ENCODE measurements at places on chromosomes 2 and 18.

DNA sequence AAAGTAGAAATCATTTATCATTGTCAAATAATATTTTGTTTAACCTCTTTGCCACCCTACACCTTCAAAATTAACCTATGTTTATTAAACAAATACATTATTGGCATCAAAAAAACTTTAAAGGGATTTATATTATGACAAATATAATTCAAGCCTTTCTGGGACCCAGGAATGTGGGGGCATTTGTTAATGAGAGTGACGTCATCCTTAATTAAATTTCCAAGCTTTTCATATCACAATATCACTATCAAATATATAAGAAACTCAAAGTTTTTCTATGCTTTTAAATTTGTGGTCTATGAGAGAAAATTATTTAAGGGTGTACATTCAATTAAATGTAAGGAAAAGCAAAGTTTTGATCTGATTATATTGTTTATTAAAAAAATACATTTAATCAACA is 307.4 kb upstream of the POU3F3 start:
- no peak for DNase-seq

DNA sequence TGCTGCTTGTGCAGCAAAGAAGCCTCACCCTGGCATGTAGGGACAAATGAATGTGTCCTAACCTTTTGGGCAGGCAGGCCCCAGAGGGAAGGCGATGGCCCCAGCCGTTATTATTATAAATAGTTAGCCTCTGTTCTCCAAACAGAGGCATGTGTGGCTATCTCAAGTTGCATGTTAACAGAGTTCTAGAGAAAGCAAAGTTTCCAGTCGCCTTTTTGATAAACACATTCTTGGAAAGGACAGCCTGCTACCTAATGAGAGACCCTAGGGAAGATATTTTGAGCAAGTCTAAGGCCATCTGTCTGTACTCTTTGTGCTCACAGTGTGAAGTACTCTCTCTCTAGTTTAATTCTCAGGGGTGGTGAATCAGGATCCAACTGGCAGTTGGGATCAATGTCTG is 97.4 kb upstream of the FHL2 start:
- no peak for DNase-seq

DNA sequence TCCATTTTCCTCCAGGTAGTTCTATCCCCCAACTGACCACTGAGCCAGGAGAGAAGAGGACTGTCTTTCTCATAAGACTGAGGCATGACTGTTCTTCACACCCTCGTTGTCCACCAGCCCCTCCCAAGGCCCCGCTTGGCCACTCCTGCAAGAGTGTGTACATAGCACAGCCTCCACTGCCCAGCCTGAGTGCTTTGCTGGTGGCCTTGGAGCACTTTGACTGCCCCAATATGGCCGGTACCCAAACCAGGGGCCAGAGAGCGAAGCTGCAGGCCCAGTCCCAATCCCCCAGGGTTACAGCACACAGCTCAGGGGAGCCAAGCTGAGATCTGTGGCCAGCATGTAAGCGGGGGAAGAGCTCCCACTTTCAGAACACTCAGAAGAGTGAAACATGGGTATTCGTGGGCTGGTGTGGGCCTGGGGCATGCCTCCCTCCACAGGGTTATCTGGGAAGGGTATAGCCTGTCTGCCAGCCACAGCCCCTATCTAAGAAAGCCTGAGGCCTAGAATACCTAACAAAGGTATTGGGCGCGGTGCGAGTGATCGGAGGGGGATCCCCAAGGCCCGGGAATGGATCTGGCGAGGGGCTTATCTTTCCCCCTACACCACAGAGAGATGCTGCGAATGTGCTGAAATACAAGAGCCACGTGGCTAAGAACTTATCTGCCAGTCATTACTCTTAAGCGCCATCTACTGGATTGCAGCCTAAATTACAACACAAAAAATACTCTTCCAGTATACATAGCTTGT is 163.8 kb downstream of the WDPCP start:
- peak; percentile 4 for DNase-seq

GRCh38 chr18:42931491-42931890 is 184.0 kb downstream of the RIT2 start:
- DNase-seq: no peak

- DNase-seq: peak; percentile 81
Observed at GRCh38 chr2:181025004-181025403, 44.6 kb downstream of the UBE2E3 start.

DNA sequence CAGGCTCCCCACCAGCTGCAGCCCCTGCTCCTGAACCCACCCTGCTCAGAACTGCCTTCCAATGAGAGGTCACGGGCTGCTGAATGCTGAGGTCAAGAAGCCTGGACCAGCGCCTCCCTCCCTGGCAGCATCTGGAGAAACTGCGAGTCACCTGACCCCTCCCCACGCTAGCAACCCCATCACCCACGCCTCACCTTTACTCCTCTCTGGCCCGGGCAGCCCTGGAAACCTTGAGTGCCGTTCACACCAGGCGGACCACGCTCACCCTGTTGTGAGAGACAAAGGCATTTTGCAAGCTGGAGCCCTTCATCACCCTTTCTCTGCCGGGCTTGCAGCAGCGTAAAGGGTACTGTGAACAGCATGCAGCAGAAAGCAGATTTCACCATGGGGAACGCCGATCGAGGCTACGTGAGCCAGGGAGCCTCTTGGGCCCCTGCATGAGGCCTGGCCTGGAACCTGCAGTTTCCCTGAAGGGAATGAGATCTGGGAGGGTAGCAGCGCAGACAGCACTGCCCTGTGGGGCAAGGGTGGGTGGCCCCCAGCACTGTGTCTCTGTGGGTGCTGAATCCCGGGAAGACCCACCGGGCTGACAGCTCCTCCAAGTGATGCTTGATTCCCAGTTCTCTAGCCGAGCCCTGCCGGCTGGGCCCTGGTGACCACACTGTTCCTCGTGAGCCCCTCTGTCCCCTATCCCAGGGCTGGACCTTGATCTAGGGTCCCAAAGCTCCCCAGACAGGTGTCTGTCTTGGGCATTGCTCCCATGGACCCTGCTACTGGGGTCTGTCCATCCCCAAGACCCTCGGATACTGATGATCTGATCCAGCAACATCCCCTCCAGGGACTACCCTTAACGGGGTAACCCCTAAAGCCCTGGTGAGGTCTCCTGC is 53.8 kb downstream of the COL6A3 start:
- DNase-seq: no peak

- no peak for DNase-seq
Observed at GRCh38 chr2:44616667-44617155, 255.0 kb downstream of the CAMKMT start.

DNA sequence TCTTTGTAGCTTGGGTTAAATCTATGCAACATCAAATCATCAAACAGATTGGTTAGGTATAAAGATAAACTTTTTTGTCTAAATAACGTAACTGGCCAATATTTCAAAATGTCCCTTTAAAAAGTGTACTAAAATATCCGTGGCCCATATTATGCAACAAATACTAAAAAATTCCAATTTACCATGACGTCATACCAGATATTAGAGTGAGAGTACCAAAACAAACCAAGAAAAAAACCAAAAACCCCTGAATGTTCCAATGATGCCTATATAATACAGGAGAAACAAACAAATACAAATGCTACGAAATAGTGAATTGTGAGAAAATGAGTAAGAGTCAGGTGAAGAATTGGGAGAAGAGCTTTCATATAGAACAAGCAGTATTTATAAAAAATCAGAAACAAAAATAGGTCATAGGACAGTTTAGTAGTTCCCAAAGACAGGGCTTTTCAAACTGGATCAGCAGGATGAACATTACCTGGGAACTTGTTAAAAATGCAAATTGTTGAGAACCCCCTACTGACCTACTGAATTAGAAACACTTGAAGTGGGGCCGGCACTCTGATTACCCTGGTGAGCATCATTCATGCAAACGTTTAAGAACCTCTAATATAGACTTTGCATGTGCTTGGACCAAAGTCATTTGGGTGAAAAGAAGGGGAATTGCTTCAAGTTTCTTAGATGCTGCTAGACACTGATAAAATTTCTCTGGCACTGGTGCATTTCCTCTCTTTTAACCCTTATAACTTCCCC is 753.7 kb downstream of the DSC3 start:
- DNase-seq: no peak

DNA sequence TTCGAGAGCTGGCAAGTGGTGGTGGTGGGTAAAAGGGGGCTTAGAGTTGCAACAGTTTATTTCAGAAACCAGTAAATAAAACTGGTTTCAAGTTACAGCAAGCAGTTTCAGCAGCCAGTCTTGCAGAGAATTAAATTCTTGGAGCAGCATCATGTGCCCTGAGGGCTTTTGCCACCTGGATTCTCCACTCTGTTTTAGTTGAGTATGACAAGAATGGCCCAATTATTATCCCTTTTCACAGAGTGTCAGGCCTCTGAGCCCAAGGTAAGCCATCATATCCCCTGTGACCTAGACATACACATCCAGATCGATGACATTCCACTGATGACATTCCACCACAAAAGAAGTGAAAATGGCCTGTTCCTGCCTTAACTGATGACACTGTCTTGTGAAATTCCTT is 72.8 kb upstream of the FANCL start:
- no peak for DNase-seq

DNA sequence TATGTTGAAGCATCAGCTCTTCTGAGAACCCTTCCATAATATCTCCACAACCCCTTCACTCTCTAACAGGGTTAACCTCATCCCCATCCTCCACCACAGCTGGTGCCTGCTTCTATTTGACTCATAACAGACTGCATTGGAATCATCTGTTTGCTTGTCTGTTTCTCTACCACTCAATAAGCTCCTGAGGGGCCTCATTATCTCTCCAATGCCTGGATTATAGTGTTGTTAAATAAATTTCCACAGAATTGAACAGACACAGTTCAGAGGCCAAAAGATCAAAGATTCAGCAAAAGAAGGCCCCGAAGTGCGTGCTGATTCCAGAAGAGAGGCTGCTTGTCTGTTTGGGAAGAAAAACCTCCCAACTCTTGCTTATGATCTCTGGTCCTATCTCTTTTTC is 33.7 kb upstream of the FAM98A start:
- DNase-seq: no peak

DNA sequence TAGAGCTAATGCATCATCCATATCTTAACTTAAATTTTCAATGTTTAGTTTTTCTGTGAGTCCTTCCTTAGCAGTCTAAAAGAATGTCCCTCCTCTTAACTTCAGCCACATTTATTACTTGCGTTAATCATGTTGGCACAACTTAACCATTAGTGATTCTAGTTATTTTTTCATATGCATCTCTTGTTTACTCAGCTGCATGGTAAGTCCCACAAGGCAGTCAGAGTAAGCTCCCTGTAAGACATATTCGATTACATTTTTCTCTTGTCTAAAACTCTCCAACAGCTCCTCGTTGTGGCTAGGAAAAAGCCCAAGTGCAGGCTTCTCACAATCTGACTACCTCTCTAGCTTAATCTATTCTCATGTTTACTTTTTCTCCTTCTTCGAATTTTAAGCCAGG is 2045.3 kb upstream of the PIK3C3 start:
- DNase-seq: peak; percentile 71

DNA sequence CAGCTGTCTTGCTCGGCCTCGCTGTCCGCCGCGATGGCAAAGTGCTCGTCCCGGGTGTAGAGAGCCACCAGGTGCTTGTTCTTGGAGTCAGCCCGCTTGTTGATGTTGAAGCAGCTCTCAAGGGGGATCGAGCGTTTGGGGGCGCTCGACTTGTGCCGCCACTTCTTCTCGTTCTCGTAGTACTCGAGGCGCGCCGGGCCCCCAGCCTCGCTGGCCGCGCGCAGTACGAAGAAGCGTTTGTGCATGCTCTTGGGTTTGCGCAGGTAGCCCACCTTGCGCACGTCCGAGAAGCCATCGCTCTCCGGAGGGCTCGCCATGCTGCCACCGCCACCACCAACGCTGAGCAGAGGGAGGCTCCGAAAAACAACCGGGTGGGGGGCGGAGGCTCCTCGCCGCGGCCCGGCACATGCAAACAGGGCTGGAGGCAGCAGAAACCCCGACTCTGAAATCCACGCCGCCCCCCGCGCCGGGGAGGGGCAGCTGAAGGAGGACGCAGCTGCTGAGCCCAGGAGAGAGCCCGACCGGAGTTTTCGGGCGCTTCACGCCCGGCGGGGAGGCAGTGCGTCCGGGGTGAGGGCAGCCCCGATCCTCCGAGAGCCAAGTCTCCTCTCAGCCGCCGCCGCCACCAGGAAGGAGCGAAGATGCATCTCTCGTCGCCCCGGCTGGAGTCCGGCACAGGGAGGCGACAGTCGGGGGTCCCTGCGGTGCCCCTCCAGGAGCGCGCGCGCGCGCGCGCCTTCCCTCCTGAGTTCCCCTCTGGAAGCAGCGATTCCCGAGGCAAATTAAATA is 1.0 kb downstream of the IRS1 start:
- peak; percentile 37 for DNase-seq

GRCh38 chr2:14716319-14716718 is 83.8 kb downstream of the LRATD1 start:
- no peak for DNase-seq

DNA sequence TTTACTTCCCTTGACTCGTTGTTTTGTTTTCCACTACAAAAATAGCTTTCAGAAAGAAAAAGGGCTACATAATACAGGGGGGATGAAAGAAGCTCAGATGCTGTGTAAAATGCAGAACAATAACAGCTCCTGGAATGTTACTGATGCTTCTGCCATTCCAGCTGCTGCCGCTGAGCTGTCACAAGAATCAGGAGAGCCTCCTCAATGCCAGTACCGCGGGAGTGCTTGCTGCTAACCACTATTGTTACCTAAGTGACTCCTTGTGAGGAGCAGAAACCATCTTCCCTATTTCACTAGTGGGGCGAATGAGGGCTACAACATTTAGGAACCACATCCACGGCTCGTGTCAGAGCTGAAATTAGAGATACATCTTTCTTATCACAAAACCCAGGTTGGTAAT is 384.8 kb downstream of the GALR1 start:
- DNase-seq: no peak

DNA sequence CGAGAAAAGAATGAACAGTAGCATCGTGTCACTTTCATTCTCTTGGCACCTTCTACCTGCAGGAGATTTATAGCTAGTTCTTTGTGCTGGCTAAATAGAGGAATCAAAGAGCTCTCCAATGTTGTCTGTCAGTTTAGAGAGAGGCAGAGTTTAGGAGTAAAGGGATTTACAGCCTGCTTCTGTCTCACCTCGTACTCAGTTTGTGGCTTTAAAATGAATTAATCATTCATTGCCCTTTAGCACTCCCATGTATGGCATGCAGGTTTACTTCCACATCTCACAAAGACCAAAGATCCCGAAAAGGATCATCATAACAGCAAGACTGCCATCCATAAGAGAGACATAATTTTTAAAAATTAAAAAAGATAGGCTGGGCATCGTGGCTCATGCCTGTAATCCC is 42.4 kb upstream of the ATL2 start:
- DNase-seq: no peak

- DNase-seq: no peak
Observed at GRCh38 chr18:79011300-79011870, 31.8 kb downstream of the SALL3 start.

GRCh38 chr2:188170356-188170755 is 121.3 kb upstream of the GULP1 start:
- no peak for DNase-seq

- no peak for DNase-seq
Observed at GRCh38 chr2:37812414-37812813, 112.7 kb upstream of the RMDN2 start.

- DNase-seq: peak; percentile 98
Observed at GRCh38 chr2:55232084-55232862, at the start of the genes CLHC1 and RPS27A. CLHC1 (minus strand) TSS chr2:55232293; CDS start chr2:55222411, 9,882 bp downstream. RPS27A (plus strand) TSS chr2:55232688; CDS start chr2:55232825, 137 bp downstream.

GRCh38 chr2:65932571-65932970 is 500.2 kb upstream of the SPRED2 start:
- DNase-seq: no peak
